ENCODE measurements at places on chromosomes 2 and 18. TPM values are rescaled to one million over a fixed set of nuclear protein-coding genes. Genes with fewer than 3 reads are reported as not detected.

ITPRIPL1 gene
- total RNA-seq = not detected

- no peaks in the 10 kb centered on the region for H3K36me3 ChIP-seq
- H3K4me1 ChIP-seq = no peaks in the 10 kb centered on the region
- DNase-seq = no peak
These were observed 5.3 kb downstream of the ZEB2 start for GRCh38 chr2:144514616-144515091.

DNA sequence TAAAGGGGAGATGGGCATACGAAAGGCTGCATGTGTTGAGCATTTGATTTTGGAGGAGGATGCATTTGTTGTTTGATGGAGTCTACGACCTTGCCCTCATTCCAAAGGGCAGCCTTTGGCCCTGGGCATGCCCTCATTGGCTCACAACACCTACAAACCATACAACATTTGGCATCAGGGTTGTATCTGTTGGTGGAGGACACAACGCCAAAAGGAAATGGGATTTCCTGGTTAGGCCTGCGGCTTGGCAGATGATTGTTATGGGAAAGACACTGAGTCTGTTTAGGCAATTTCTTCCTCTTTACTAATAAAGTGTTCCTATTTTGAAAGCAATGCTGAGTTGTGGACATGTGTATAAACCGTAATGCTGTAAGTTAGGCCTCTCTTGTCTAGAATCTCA lies 246.9 kb downstream of the LDLRAD4 start:
- no peaks in the 10 kb centered on the region for H3K27me3 ChIP-seq
- H3K27ac ChIP-seq = no peak overlapping the region
- no peak overlapping the region for H3K4me3 ChIP-seq
- no peaks in the 10 kb centered on the region for H3K4me1 ChIP-seq
- DNase-seq = no peak

LBH gene
- total RNA-seq = 94.3 TPM

GRCh38 chr2:130156624-130157004 lies 11.7 kb upstream of the CCDC74B start:
- H3K36me3 ChIP-seq = no peaks in the 10 kb centered on the region
- DNase-seq = no peak
- H3K27me3 ChIP-seq = no peaks in the 10 kb centered on the region
- H3K4me1 ChIP-seq = no peaks in the 10 kb centered on the region
- H3K4me3 ChIP-seq = no peak overlapping the region

DNA sequence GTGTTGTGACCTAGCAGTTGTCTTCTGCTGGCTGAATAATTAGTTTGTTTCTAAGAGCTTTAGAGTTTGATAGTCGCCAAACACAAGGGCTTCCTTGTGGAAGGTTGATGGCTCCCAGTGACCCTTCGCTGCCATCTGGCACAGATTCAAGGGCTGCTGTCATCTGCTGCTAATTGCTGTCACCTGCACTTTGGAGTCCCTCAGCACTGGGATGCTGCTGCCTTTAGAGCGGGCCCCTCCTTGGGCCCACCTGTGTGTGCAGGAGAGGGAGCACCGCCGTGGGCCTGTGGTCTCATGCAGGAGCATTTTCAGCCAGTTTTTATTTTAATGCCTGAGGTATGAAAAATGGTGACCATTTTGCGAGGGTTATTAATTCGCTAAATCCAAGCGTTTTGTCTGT lies 154.0 kb upstream of the NFATC1 start:
- no peaks in the 10 kb centered on the region for H3K4me1 ChIP-seq
- H3K36me3 ChIP-seq = no peaks in the 10 kb centered on the region
- no peak overlapping the region for H3K27ac ChIP-seq
- no peak for DNase-seq
- no peak overlapping the region for H3K4me3 ChIP-seq

- no peaks in the 10 kb centered on the region for H3K27me3 ChIP-seq
- DNase-seq = no peak
- H3K36me3 ChIP-seq = no peaks in the 10 kb centered on the region
These were observed 70.9 kb downstream of the MAP3K20 start for GRCh38 chr2:173146590-173146989.

CAPN13 gene
- not detected for total RNA-seq

DNAJC27 gene
- total RNA-seq = 3.1 TPM

SNTG2 gene
- 3.2 TPM for total RNA-seq

- H3K27me3 ChIP-seq = no peaks in the 10 kb centered on the region
- H3K4me3 ChIP-seq = no peak overlapping the region
- DNase-seq = no peak
- no peaks in the 10 kb centered on the region for H3K36me3 ChIP-seq
- no peaks in the 10 kb centered on the region for H3K4me1 ChIP-seq
These were observed 467.8 kb downstream of the ZEB2 start for GRCh38 chr2:144052083-144052482.

CD302 gene
- total RNA-seq = 58.1 TPM

RTP5 gene
- 0.15 TPM for total RNA-seq

GRCh38 chr2:226743915-226744314 lies 55.7 kb downstream of the IRS1 start:
- H3K27me3 ChIP-seq = no peaks in the 10 kb centered on the region
- no peak overlapping the region for H3K4me3 ChIP-seq
- peaks cover 7% of the 10 kb centered on the region for H3K4me1 ChIP-seq
- no peak for DNase-seq

DNA sequence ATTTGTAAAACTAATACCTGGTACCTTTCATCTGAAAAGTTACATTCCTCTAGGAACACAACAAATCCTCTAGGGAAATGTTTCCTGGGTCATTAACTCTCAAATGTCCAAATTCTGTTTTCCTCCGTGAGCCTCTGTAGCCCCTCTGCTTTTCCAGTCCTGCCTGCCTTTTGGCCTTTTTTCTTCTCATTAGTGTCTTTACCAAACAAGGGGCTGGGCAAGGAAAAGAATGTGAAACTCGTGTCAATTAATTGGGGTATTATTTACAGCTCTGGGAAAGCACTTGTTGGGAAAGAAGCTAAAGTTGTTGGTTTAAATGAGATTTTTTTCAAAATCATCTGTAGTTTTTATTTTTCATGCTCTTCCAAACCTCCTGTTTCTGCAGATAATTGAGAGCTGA lies 198.1 kb upstream of the NRP2 start:
- H3K36me3 ChIP-seq = no peaks in the 10 kb centered on the region
- DNase-seq = no peak
- peaks cover 4% of the 10 kb centered on the region for H3K4me1 ChIP-seq
- no peak overlapping the region for H3K27ac ChIP-seq
- no peak overlapping the region for H3K4me3 ChIP-seq
- no peaks in the 10 kb centered on the region for H3K27me3 ChIP-seq

PKP4 gene
- total RNA-seq = 43.3 TPM

GRCh38 chr2:40914666-40915065 lies 462.8 kb upstream of the SLC8A1 start:
- no peaks in the 10 kb centered on the region for H3K4me1 ChIP-seq
- H3K27ac ChIP-seq = no peak overlapping the region
- DNase-seq = no peak
- H3K27me3 ChIP-seq = no peaks in the 10 kb centered on the region
- H3K36me3 ChIP-seq = no peaks in the 10 kb centered on the region

GRCh38 chr18:23228102-23229061 lies 93.1 kb downstream of the CABLES1 start:
- H3K4me3 ChIP-seq = no peak overlapping the region
- peaks cover 14% of the 10 kb centered on the region for H3K4me1 ChIP-seq
- H3K27me3 ChIP-seq = no peaks in the 10 kb centered on the region
- H3K27ac ChIP-seq = peak overlapping the region; percentile 84

KHK gene
- total RNA-seq = 1.0 TPM

DNA sequence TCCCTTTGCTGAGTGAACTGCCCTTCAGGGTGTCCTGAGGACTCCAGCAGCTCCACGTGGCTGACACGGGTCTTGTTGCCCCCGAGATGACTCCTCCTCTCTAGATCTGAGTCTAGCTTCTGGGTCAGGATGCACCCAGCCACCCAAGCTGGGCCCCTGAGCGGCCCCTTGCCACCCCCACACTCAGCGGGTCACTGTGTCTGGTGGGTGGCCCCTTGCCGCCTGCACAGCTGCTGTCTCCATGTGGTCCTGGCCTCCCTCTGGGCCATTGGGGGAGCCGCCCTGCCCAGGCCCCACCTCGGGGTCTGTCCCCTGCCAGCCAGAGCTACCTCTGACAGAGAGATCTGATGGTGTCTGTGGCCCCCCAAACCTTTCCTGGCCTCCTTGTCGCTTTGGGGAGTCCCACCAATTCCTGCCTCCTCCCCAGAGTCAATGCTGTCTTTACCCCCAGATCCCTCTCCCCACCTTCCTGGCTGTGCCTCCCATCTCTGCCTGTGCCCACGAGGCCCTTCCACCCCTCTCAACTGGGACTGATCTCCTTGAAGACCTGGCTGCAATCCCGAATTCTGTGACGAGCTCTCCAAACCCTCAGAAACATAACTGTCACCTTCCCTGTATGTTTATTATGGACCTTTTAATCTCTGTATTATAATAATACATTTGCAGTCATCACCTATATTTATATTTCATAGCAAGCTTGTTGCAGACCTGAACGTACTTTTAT lies 46.5 kb downstream of the TWIST2 start:
- peaks cover 8% of the 10 kb centered on the region for H3K4me1 ChIP-seq
- no peak for DNase-seq
- no peaks in the 10 kb centered on the region for H3K36me3 ChIP-seq
- H3K27me3 ChIP-seq = no peaks in the 10 kb centered on the region

- H3K4me3 ChIP-seq = no peak overlapping the region
- no peaks in the 10 kb centered on the region for H3K36me3 ChIP-seq
- no peak for DNase-seq
- H3K27me3 ChIP-seq = no peaks in the 10 kb centered on the region
These were observed 170.6 kb downstream of the FHOD3 start for GRCh38 chr18:36468161-36468560.

DNA sequence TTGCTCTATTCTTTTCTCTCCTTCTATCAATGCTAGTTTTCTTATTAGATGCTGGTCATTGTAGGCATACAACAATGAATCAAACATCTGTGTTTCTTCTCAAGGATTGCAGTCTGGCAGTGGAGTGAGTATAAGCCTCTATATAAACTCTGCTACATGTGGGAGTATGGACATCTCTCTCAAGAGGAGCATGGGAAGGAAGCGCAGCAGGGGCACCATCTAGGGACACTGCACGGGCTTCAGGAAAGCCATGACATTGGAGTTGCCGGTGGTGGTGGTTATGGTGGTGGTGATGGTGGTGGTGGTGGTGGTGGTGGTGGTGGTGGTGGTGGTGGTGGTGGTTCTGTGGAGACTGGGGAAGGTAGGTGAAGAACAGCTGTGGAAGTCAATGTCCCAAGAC lies 462.6 kb downstream of the RNF144A start:
- no peaks in the 10 kb centered on the region for H3K27me3 ChIP-seq
- H3K4me1 ChIP-seq = no peaks in the 10 kb centered on the region
- H3K27ac ChIP-seq = no peak overlapping the region
- H3K36me3 ChIP-seq = no peaks in the 10 kb centered on the region
- H3K4me3 ChIP-seq = no peak overlapping the region

SKA1 gene
- total RNA-seq = 0.73 TPM

GRCh38 chr2:121469356-121469755 lies 61.3 kb upstream of the RNU4ATAC start:
- no peaks in the 10 kb centered on the region for H3K4me1 ChIP-seq
- no peak for DNase-seq
- H3K27ac ChIP-seq = no peak overlapping the region
- H3K4me3 ChIP-seq = no peak overlapping the region
- no peaks in the 10 kb centered on the region for H3K36me3 ChIP-seq

DNA sequence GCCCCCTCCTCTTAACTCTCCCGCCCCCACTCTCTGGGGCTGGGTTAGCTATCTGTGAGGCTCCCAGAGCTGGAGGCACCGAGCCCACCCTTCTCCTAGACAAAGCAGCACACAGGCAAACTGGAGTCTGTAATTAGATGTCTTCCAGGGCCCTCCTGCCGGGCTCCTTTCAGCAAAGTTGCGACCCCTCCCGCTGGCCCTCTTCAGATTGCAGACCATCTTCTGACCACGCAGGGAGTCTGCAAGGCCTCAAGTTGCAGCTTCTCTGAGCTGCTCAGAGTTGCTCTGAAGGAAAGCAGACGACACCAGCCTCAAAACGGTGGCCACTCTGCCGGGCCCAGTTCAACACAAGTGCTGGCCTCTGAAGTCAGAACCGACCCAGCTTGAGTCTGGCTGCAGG lies 228.4 kb upstream of the COPS8 start:
- H3K4me1 ChIP-seq = no peaks in the 10 kb centered on the region
- no peaks in the 10 kb centered on the region for H3K27me3 ChIP-seq
- no peak overlapping the region for H3K4me3 ChIP-seq
- no peak for DNase-seq
- H3K27ac ChIP-seq = no peak overlapping the region

DNA sequence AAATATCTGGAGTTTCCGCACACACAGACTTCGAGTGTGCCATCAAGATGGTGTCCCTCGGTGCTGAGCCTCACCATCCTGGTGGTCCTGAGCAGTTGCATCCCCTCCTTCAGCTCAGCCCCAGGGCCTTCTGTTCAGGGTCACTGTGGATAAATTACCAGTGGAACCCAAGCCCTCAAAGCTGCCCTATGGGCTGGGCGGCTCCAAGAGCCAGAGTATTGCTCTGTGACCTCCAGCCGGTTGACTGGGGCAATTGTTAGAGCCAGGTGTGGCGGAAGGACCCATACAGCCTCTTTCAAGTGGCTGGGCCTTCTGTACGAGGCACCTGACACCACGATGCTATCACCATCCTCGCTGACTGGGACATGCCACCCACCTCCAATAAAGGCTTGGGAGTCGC lies 215.5 kb downstream of the GBX2 start:
- H3K4me1 ChIP-seq = no peaks in the 10 kb centered on the region
- H3K27ac ChIP-seq = no peak overlapping the region
- DNase-seq = no peak
- no peaks in the 10 kb centered on the region for H3K36me3 ChIP-seq

DNA sequence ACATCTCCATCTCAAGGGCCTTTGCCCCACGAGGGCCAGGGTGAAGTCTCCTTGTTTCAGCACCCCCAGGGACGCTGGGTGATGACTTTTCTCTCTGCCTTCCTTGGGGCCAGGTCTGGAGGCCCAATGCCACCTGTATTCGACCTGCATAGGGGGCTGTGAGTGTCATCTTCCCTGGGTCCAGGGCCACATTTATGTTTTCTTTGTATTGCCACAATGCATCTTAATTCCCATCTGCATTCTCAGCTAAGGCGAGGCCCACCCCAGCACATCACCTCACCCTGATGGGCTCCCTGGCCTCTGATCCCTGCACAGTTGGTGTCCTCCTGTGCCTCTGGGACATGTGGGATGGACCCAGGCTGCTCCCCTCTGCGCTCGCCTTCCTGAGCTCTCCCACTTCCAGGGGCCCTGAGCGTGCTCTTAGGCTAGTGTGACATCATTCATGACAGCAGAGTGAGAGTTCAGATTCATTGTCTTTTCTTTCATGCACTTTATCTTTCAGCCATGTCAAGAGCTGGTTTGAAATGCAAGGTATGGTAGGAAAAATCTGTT lies 122.0 kb upstream of the COPS8 start:
- no peak for DNase-seq
- H3K4me1 ChIP-seq = no peaks in the 10 kb centered on the region
- no peaks in the 10 kb centered on the region for H3K27me3 ChIP-seq
